Activated CD4-positive, alpha-beta T cell treated with anti-CD3 and anti-CD28 coated beads, Interleukin-10, Interleukin-2, amounts not matched to agents 100 ng/mL and 50 ng/mL, durations not matched to agents 16 hours and 8 hours (primary cell): ENCODE measurements at places on chromosomes 4 and X.

- no peak for DNase-seq
Observed at GRCh38 chrX:145919400-145919799, 101.8 kb downstream of the SLITRK2 start.

DNA sequence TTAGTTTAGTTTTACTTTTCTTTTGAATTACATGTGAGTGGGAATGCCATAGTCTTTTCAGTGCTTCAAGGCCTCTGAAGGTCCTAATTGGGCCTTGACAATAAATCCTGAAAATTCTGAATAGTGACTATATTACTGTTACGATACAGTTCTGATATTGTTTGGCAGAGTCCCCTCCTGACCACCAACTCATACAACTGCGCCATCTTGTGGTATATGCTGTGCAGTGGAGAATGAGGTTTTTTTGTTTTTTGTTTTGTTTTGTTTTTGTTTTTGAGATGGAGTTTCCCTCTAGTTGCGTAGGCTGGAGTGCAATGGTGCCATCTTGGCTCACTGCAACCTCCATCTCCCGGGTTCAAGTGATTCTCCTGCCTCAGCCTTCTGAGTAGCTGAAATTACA is 56.6 kb upstream of the CHRDL1 start:
- DNase-seq = peak; percentile 38

DNA sequence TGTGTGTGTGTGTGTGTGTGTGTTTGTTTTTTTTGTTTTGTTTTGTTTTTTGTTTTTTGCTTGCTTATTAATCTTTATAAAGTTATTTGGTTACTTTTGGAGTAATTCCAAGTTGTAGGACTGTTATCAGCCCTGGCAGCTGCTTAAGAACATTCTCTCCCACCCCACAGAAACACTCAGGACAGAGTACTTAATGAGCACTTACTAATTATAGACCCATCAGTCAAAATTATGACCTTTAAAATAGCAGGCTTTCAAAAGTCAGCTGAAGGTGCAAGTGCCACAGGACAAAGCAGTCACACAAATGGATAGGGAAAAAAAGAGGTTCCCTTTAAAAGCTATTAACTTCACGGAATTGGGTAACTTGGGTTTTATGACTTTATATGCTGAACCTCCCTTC is 69.0 kb downstream of the BEND2 start:
- no peak for DNase-seq

DNA sequence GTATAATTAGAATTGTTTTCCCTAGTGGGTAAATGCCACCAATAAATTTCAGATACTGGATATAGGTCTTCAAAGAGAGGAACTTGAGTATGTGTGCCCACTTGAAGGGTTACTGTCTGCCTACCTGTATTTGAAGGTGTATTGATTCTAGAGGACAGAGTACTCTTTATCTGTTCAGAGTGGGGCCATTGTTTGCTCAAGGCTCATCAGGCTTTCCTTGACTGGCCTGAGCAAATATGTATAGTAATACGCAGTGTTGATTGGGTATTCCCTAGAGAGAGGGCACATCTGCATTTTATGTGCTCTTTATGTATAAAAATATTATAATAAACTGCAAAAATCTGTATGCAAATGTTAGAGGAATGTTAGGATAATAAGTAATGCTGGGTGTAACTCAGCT is 23.7 kb downstream of the RP2 start:
- no peak for DNase-seq

- no peak for DNase-seq
Observed at GRCh38 chr4:23773884-23774636, 115.8 kb downstream of the PPARGC1A start.
